ENCODE measurements at places on chromosomes 5 and 9. TPM values are rescaled to one million over a fixed set of nuclear protein-coding genes. Genes with fewer than 3 reads are reported as not detected.

The EGFL7 gene
- 274 TPM for total RNA-seq

The ABLIM3 gene
- 456 TPM for total RNA-seq

The CACFD1 gene
- 4.9 TPM for total RNA-seq

The AGXT2 gene
- not detected for total RNA-seq

The SLC45A2 gene
- total RNA-seq, result not detected

The S1PR3 gene
- 25.6 TPM for total RNA-seq

The HTR4 gene
- total RNA-seq, result not detected

The PCDH12 gene
- total RNA-seq, result 18.9 TPM

The MYOZ3 gene
- total RNA-seq, result 0.28 TPM

Measured in omental fat pad (tissue), 4 donors.